Fibroblast of lung (primary cell): ENCODE measurements at places on chromosomes 7 and 10. TPM values are rescaled to one million over a fixed set of nuclear protein-coding genes. Genes with fewer than 3 reads are reported as not detected.

- no peak overlapping the region for H3K27ac ChIP-seq
- H3K36me3 ChIP-seq: peaks cover 3% of the 10 kb centered on the region
- no peak for DNase-seq
- no peak overlapping the region for H3K4me3 ChIP-seq
- no peaks in the 10 kb centered on the region for H3K27me3 ChIP-seq
- H3K4me1 ChIP-seq: peaks cover 16% of the 10 kb centered on the region
These were observed 39.5 kb downstream of the TSPAN14 start for GRCh38 chr10:80493522-80494051.

- no peak overlapping the region for H3K27ac ChIP-seq
- DNase-seq: peak; percentile 37
- no peaks in the 10 kb centered on the region for H3K36me3 ChIP-seq
- no peaks in the 10 kb centered on the region for H3K27me3 ChIP-seq
- H3K4me3 ChIP-seq: no peak overlapping the region
These were observed 5.6 kb downstream of the POR start for GRCh38 chr7:75920431-75921161.

DNA sequence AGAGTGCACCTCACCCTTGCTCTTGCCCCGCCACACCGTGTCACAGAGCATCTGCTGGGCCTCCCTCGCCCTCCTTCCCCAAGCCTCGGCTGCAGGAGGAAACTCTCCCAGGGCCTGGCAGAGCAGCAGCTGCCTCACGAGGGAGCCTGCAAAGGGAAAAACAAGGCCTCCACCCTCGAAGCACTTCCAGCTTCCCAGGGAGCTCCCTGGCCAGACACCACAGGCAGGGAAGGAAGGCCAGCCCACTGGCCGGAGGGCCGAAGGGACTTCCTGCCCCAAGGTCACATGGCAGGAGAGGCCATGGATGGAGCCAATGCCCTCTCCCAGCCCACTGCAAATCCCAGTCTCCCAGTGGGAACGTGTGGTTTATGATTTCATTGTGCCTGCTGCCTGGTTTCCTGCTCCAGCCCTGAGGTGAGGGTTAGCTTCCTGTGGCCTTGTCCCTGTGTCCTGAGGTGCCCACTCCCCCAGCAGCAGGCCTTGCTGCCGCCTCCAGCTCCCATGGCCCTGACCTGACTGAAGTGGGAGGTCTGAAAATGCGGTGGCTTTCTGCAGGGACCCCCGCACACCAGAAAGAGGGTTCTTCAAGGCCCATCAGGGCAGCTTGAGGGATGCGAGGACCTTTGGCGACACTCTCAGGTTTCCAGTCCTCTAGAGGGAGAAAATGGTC is 100.5 kb upstream of the PPIF start:
- H3K36me3 ChIP-seq: peaks cover 5% of the 10 kb centered on the region
- H3K27ac ChIP-seq: peak overlapping the region; percentile 33
- DNase-seq: peak; percentile 47
- H3K27me3 ChIP-seq: no peaks in the 10 kb centered on the region

The KIF5B gene
- total RNA-seq: 122 and 160 TPM in 2 replicates

- no peaks in the 10 kb centered on the region for H3K36me3 ChIP-seq
- H3K4me3 ChIP-seq: no peak overlapping the region
- peak; percentile 83 for DNase-seq
- H3K4me1 ChIP-seq: peaks cover 4% of the 10 kb centered on the region
- no peak overlapping the region for H3K27ac ChIP-seq
These were observed 23.2 kb downstream of the CDK1 start for GRCh38 chr10:60801522-60801921.

DNA sequence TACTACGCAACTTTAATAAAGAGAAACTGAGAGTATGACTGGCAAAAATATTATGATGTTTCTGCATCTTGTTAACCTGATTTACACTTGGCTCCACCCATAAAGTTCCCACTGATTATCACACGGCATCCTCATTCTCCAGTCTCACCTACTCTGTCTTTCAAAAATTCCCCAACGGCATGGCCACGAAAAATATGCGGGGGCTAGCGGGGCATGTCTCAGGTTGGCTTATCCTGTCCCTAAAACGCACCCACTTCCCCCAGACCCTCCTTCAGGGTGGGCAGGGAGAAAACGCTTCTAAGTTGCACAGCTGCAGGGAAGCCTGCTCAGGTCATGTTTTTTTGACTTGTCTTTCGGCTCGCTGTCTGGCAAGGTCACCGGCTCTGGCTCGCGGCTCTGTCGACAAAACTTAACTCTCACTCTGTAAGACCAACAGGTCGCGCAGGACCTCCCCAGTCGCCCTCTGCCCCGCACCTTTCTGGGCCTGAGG is 3.8 kb downstream of the CDK6 start:
- peaks cover 4% of the 10 kb centered on the region for H3K4me1 ChIP-seq
- no peaks in the 10 kb centered on the region for H3K36me3 ChIP-seq
- no peaks in the 10 kb centered on the region for H3K27me3 ChIP-seq
- H3K4me3 ChIP-seq: peak overlapping the region; percentile 92
- peak overlapping the region; percentile 96 for H3K27ac ChIP-seq
- no peak for DNase-seq

DNA sequence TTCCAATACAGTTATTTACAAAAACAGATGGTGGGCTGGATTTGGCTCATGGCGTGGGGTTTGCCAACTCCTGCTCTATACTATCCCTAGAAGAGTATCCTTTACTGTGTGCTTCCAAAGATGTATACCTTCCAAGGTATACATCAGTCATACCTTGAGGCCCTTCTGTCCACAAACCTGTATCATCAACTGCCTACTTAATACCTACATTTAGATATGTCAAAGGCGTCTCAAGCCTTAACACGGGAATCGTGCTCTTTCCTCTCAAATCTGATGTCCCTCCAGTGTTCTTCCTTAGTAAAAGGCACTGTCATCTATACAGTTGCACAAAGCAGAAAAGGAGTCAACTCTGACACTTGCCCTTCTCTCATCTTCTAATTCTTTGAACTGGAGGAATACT is 36.9 kb downstream of the NAMPT start:
- no peaks in the 10 kb centered on the region for H3K36me3 ChIP-seq
- H3K4me1 ChIP-seq: no peaks in the 10 kb centered on the region
- no peak overlapping the region for H3K4me3 ChIP-seq
- no peak for DNase-seq
- no peaks in the 10 kb centered on the region for H3K27me3 ChIP-seq

DNA sequence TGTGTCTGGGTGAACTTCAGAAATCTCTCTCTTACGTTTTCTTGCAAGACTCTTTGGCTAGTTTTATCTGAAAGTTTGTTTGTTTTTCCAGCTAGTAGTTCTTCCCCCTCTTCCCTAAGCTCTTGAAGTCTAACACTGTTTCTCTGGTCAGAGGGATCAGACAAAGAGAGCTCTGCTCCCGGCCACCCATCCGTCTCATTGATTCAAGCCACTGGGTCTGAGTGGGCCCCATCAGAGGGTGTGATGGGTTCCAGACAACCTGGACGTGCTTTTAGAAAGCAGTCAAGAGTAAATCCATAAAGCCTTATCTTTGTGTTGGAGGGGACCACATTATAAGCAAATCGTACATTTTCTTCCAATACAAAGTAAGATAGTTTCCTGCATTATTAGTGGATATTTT is 242.6 kb upstream of the C7orf33 start:
- no peaks in the 10 kb centered on the region for H3K27me3 ChIP-seq
- no peak overlapping the region for H3K27ac ChIP-seq
- no peaks in the 10 kb centered on the region for H3K4me1 ChIP-seq
- no peak overlapping the region for H3K4me3 ChIP-seq
- DNase-seq: no peak

- no peaks in the 10 kb centered on the region for H3K4me1 ChIP-seq
- no peak for DNase-seq
- no peak overlapping the region for H3K27ac ChIP-seq
- no peaks in the 10 kb centered on the region for H3K36me3 ChIP-seq
- no peak overlapping the region for H3K4me3 ChIP-seq
These were observed 51.0 kb downstream of the RALA start for GRCh38 chr7:39674406-39674805.

The PKD1L1 gene
- total RNA-seq: under 0.01 TPM in 2 replicates

The C10orf53 gene
- not detected in 2 replicates for total RNA-seq

DNA sequence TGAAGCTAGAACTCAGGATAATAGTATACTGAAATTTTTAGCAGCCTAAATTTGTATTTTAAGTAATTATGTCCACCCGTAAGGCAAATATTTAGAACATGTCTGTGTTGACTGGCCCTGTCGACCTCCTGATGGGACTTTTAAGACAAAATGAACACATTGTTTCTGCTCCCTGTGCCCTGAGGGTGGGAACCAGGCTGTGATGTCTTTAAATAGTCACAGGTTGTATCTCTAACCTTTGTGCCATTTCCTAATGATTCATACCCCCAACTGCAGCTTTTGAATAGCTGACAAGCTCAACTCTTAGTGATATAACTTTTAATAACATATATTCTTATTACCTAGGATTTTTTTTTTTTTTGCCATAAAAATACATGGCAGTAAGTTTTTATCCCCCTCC is 494.9 kb upstream of the AKR1E2 start:
- no peaks in the 10 kb centered on the region for H3K27me3 ChIP-seq
- no peaks in the 10 kb centered on the region for H3K36me3 ChIP-seq
- no peak overlapping the region for H3K4me3 ChIP-seq

GRCh38 chr10:57696641-57697040 is 571.1 kb downstream of the IPMK start:
- no peak overlapping the region for H3K4me3 ChIP-seq
- peak; percentile 89 for DNase-seq
- peak overlapping the region; percentile 29 for H3K27ac ChIP-seq

The ERVW-1 gene
- total RNA-seq: not detected in 2 replicates

DNA sequence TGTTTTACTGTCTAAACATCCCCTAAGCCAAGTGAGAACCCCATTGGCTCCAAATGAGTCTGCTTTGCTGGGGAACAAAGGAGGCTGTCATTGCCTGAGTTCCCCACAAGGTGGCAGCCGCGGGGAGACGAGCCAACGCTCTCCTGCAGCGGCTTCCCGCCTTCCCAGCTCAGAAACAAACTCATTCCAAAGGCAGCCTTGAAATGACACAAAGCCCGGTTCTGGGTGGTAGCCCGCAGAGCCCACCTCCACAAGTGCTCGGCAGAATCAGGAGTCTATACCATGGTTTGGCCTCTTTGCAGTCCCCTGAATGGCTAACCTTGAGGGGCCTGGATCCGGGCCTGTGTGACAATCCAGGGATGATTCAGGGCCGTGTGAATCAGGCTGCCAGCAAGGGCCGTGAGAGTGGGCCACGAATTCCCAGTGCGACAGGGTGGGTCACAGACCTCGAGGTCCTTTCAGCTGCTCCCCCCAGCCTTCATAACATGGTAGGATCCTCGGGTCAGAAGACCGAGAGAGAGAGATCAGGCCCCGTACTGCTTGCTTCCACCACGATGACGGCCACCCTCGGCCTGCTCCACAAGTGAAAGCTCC is 79.7 kb downstream of the DLG5 start:
- H3K27me3 ChIP-seq: no peaks in the 10 kb centered on the region
- H3K27ac ChIP-seq: peak overlapping the region; percentile 13
- peaks cover 11% of the 10 kb centered on the region for H3K36me3 ChIP-seq

DNA sequence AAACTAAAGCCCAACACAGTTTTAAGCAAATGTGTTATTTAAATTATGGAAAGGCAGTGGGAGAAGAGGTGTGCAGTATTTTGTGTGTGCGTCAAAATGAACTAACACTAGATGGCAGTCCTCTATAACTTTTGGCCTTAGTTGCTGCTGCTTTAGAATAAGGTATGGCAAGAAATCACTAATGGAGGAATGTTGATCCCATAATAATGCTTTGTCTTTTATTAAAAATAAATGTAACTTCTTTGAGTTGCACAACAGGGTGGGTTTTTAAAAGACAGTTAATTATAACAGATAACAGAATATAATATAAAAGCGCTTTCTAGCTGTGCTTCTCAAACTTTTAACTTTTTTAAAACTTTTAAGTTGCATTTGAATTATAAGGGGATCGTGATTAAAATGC is 56.4 kb downstream of the BBS9 start:
- no peak overlapping the region for H3K4me3 ChIP-seq
- DNase-seq: peak; percentile 49
- H3K27me3 ChIP-seq: no peaks in the 10 kb centered on the region
- H3K36me3 ChIP-seq: no peaks in the 10 kb centered on the region

- no peaks in the 10 kb centered on the region for H3K27me3 ChIP-seq
- no peak overlapping the region for H3K27ac ChIP-seq
- no peak overlapping the region for H3K4me3 ChIP-seq
- no peaks in the 10 kb centered on the region for H3K36me3 ChIP-seq
- DNase-seq: no peak
These were observed 11.4 kb upstream of the CSGALNACT2 start for GRCh38 chr10:43126759-43127424.

The MLXIPL gene
- total RNA-seq: 0.51 TPM in 1 of 2 replicates, not detected in the other

DNA sequence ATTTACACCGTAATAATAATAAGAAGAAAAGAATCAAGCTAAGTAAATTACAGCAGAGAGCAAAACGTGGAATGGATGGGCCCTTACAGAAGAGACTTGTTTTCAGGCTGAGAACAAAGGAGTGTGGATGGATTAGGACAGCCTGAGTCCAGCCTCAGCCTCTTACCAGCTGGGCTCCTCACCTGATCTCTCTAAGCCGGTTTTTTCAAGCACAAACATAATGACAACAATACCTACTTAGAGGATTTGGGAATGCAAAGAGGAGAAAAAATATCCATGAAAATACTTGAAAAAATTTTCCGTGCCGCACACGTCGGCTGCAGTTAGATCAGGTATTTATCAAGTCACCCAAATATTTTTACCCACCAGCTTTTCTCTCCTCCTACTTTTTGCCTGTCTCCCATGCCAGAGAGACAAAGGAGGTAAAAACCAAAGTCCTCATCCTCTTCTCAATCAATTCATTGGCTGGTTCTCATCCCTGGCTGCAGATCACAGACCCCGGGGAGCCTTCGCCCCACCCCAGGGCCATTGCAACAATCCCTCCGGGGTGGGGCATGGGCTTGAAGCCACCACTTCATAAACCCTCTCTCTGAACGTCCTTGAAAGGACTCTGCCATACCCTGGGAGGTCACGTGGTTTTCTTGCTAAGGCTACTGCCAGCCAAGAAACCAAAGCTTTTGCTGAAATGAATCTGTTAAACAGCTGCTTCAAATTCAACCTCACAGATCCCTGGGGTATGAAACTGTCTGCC is 29.7 kb upstream of the GTF2I start:
- no peaks in the 10 kb centered on the region for H3K27me3 ChIP-seq
- no peaks in the 10 kb centered on the region for H3K4me1 ChIP-seq
- no peak overlapping the region for H3K27ac ChIP-seq
- peak; percentile 76 for DNase-seq
- no peaks in the 10 kb centered on the region for H3K36me3 ChIP-seq

DNA sequence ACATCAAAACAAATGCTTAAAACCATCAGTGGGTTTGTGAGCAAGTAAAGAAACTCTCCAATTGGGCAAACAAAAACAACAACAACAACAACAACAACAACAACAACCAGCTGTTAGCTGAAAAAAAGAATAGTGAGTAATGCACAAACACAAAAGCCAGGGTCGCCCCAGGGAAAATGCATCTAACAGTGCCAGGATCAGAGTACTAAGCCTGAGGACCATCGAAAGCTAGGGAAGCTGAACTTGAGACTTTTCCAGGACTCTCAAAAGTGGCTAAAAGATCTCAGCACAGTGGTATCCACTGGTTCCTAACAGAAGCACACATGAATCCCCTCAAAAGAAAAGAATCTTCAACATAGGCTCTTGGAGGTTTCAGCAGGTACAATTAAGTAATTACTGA is 83.3 kb downstream of the CPXM2 start:
- no peak overlapping the region for H3K27ac ChIP-seq
- no peak overlapping the region for H3K4me3 ChIP-seq
- no peaks in the 10 kb centered on the region for H3K36me3 ChIP-seq
- no peaks in the 10 kb centered on the region for H3K4me1 ChIP-seq
- no peak for DNase-seq

The MYO1G gene
- total RNA-seq: under 0.01 TPM in 2 replicates

The UCMA gene
- not detected in 2 replicates for total RNA-seq

GRCh38 chr10:15563246-15563645 is 156.5 kb downstream of the ITGA8 start:
- no peak overlapping the region for H3K27ac ChIP-seq
- no peaks in the 10 kb centered on the region for H3K27me3 ChIP-seq
- no peaks in the 10 kb centered on the region for H3K36me3 ChIP-seq
- no peak for DNase-seq
- H3K4me1 ChIP-seq: no peaks in the 10 kb centered on the region

The NKX2-3 gene
- total RNA-seq: not detected in 2 replicates
